ENCODE measurements at places on chromosomes 5 and 9.

GRCh38 chr5:64505769-64506566, at the start of gene RGS7BP:
Gene RGS7BP, plus strand, starts transcription at chr5:64506015. Its CDS starts 610 bp downstream, at chr5:64506625.
- DNase-seq: no peak

GRCh38 chr5:113118765-113119164, 142.2 kb downstream of the DCP2 start:
- no peak for DNase-seq

GRCh38 chr9:38012767-38013450, 56.1 kb downstream of the SHB start:
- DNase-seq: no peak

DNA sequence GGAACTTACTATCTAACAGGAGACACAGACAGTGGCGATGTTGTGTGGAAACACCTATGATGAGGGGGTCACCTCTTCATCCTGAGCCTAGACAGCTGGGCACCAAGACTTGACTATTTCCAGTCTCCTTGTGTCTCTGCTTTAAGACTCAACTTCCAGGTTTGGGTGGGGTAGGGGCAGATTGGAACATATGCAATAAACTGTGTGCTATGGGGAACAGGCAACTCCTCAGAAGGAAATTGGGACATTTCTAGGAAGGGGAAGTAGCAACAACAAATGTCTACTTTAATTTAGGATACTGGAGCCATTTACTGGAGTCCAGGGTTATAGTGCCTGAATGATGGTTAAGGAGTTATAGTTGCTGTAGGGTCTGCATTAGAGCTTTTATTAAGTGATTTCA, 57.3 kb downstream of the FGF18 start:
- no peak for DNase-seq

DNA sequence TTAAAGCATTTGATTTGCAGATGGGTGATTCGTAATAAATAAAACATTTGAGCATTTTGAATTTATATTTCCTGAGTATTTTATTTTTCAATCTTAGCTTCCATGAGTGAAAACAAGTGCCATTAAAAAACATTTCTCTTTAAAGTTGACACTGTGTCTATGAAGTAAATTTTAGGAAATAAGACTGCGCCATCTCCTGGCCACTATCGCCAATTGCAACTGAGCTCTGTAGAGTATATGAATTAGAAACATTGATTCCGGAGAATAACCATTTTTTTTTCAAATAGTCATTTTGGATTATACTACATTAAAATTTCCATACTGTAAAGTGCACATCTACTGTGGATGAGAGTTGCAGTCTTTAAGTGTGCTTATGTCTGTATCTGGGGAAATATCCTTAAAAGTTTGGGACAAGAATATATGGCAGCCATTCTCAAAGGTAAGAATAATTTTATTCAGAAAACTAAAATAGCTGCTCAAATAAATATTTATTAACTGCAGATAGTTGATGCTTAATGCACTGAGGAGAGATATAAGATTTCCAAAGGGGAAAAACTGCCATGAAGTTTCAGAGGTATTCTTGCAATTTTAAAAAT, 5.9 kb downstream of the DMRTA1 start:
- no peak for DNase-seq

DNA sequence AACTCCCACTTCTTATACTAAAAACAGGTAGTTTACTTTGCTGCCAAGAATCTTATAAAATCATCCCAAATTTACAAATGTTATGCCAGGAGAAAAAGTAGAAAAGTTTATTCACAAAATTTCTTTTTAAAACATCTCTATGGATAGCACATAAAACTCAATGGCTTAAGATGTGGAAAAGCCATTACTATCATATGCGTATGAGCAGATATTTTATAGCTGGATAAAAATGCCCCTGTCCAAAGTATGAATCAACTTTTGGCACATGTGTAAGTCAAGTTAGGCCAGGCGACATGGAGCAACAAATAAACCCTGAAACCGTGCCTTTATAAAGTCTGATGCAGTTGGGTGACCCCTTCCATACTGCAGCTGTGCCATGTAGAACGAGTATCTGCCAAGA, 38.6 kb upstream of the FBP1 start:
- no peak for DNase-seq

- no peak for DNase-seq
Measured at GRCh38 chr5:54206580-54207229, 103.7 kb downstream of the ARL15 start.

GRCh38 chr9:123866497-123866896, 63.4 kb downstream of the DENND1A start:
- DNase-seq: no peak

GRCh38 chr9:127761061-127761460, 17.4 kb downstream of the SH2D3C start:
- DNase-seq: no peak

- no peak for DNase-seq
Measured at GRCh38 chr9:34551751-34552605, 29.2 kb upstream of the ENHO start.

DNA sequence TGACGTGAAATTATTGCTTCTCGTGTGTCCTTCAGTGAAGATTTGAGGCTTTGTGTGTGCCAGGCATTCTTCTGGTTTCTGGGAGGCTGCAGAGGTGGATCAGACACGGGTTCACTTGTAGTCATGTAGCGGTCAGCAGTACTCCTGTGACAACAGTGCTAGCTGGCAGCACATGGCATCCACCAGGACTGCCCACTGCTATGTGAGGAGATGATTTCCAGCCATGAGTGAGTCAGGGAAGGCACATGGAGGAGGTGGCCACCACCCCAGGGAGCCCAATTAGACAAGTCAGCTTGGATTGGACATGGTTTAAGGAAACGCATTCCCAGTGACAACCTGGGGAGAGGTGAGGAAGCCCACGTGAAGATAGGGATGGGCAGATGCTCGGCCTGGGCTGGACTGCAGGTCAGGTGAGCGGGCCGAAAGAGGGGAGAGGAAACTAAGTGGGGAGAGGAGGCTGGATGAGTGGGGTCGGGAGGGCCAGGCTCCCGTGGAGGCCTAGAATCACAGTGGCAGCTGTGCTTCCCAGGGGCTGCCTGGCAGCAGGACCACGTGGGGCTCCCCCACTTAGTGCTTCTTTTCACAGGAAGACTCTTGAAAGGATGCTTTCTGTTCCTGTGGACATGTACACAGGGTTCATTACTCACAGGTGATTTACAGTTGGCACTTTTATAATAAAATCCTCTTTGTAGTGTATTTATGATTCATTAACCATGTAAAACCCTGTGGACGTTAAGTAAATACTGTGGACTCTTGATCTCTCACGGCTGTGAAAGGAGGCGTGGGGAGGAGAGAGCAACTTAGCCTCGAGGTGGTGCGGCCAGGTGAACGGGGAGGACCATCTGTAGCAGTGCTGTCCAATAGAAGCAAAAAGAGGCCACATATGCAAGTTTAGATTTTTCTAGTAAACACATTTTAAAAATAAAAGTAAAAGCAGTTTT, 80.0 kb upstream of the OTULINL start:
- DNase-seq: no peak

GRCh38 chr9:129619787-129620668, 873 bp downstream of the C9orf50 start:
- DNase-seq: no peak

Measured in activated T-helper 1 cell treated with Interleukin-2 at 50 U/mL for 16 hours (primary cell).